ENCODE measurements at places on chromosomes 12 and 14.

GRCh38 chr12:118212606-118213005 is 76.7 kb downstream of the PEBP1 start:
- no peak for DNase-seq

GRCh38 chr12:49706351-49707127 is 666 bp downstream of the FMNL3 start:
- no peak for DNase-seq

DNA sequence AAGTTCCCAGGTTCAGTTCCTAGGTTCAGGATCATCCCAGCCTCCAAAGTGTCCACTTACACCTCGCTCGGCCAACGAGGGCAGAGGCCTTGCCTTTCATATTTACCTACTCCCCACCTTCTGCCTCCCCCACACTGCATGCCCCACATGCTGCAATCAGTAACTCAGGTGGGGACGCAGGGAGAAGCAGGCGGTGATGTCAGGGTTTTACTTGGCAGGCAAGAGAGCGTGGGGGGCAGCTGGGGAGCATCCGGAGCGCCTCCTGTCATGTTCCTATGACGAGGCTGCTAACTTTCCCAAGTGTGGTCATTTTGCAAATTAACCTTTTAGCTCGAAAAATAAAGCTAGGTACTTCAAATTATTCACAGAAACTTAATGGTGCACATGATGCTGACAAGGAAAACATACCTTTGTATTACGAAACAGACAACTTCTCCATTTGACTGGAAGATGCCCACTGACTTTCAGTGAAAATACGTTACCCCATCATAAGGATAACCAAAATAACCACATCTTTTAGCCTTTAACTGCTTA is 53.8 kb downstream of the SETD3 start:
- no peak for DNase-seq

DNA sequence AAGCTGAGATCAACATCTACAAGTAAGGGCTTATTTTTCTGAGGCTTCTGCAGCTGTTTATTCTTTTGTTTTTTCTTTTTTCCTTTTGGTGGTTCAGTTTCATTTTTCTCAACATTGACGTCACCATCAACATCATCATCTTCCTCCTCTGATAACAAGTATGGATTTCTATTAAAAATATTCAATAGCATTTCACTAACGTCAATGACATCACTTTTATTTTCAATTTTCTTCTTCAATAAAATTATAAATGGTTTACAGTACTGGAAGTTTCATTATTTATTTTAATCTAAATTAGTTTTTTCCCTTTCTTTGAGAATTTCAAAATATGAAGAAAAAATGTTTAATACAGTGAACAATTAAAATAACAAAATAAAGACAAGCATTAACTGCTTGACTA is 23.9 kb downstream of the NEMF start:
- DNase-seq = no peak

DNA sequence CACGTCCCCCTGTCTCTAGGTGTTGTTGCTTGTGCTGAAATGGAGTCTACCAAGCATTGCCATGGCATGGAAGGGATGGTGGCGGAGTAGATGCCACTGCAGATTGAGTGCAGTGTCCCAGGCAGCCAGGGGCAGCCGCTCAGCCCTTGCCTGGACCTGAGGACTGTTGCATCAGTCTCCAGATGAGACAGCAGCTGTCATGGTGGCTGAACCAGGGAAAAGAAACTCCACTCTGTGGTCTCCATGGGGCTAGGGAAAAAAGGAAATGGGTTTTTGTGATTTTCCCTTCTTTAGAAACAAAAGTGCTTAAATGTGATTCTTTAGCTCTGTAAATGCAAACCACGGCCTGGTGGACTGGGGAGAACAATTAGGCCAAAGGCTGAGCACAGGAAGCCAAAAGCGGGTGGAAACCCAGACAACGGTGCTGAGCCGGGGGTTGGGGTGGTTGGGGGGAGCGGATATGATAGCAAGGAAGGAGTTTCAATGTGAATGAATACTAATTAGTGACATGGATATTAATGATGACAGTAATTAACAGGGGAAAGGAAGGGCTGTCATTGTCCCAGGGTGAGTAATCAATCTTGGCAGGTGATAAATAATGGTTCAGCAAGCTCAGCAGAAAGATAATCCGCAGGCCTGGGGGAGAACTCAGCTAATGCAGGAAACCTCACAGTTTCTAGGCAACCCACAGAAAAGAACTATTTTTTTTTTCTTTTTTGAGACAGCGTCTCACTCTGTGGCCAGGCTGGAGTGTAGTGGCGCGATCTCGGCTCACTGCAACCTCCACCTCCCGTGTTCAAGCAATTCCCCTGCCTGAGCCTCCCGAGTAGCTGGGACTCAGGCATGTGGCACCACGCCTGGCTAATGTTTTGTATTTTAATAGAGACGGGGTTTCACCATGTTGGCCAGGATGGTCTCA is 442.6 kb downstream of the DPF3 start:
- no peak for DNase-seq

DNA sequence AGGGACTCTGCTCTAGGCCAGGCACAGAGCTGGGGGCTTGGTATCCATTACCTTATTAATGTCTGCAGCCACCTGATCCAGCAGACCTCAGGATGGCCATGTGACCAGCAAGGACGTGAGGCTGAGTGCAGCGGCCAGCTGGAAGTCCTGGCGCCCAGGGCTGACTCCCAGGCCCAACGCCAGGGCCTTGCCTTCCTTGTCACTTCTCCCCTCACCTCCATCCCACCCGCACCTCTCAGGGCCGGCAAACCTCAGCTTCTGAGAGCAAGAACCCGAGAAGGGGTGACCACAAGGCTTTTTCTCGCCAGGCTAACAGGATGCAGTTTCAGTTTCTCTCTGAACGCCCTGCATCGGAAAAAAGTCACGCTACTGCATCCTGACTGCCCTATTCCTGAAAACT is 15.4 kb downstream of the RAB35 start:
- DNase-seq = no peak

DNA sequence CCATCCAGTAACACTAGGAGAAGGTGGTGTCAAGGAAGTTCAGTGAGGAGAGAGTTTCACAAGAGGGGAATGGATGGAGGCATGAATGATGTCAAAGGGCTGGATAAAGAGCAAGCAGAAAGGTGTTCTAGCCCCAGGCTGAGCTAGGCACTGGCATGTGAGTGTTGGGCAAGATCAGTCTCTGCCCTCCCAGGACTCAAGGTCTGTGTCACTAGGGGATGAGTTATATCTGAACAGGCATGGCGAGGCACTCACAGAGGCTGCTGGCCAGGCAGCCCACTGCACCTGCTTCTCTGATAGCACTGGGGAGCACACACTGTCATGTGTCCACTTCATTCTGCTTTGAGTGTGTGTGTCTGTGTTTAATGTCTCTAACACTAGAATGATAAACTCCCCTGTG is 903.8 kb downstream of the BCL11B start:
- DNase-seq = peak; percentile 7

DNA sequence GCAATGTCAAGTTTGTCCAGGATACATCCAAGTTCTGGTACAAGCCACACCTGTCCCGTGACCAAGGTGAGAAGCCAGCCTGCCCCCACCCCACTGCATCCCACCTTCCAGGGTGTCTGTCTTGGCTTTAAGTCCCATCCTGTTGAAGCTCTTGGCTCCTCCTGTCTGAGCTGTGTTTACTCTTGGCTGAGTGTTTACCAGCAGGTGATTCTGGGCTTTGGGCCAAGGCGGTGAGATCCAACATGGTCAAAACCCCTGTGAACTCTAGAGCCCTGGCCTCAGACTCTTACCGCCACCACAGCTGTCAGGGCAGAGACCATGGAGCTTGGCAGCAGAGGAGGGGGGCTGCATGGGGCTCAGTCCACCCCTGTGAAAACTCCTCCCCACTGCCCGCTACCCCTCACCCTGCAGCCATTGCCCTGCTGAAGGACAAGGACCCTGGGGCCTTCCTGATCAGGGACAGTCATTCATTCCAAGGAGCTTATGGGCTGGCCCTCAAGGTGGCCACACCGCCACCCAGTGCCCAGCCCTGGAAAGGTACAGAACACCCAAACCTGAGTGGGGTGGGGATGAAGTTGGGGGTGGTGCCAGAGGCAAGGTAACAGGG is 11.6 kb downstream of the TNS2 start:
- peak; percentile 91 for DNase-seq

DNA sequence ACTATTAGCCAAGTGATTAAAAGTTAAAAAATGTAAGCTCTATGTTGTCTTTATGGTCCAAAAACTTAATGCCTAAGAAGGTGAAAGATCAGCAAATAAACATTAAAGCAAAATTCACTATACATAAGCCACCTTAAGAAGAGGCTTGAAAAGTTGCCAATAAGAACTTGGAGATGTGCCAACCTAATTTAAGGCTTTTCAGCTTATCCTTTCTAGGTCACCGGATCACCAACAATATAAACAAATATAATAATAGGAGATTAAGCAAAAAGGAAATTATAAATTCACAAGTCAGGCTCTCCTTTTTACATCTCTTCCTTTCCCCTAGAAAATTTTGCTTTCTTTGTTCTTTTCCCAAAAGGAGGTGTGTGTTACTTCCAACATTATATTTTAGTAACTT is 30.9 kb downstream of the SLC2A3 start:
- no peak for DNase-seq

GRCh38 chr14:70716958-70717357 is 75.2 kb downstream of the TTC9 start:
- no peak for DNase-seq

Measured in NCI-H2029 treated with DMSO at 0.1 percent for 48 hours (cell line).